CD4-positive, CD25-positive, alpha-beta regulatory T cell (primary cell): ENCODE measurements at places on chromosomes 1 and 21. TPM values are rescaled to one million over a fixed set of nuclear protein-coding genes. Genes with fewer than 3 reads are reported as not detected.

STK40 gene
- polyA plus RNA-seq = 27.1 TPM

SPATA46 gene
- not detected for polyA plus RNA-seq

GNG4 gene
- not detected for polyA plus RNA-seq

GORAB gene
- polyA plus RNA-seq = 4.9 TPM

VANGL2 gene
- polyA plus RNA-seq = not detected
